Naive B cell (primary cell): ENCODE measurements at places on chromosomes 5 and 9. TPM values are rescaled to one million over a fixed set of nuclear protein-coding genes. Genes with fewer than 3 reads are reported as not detected.

The CATSPER3 gene
- not detected for polyA plus RNA-seq

The ACTBL2 gene
- not detected for polyA plus RNA-seq

The TRAF1 gene
- polyA plus RNA-seq, result 0.97 TPM

The KIF24 gene
- polyA plus RNA-seq, result not detected

The TEX48 gene
- not detected for polyA plus RNA-seq

The PHYHD1 gene
- polyA plus RNA-seq, result not detected

The KIAA0825 gene
- 3.0 TPM for polyA plus RNA-seq

The DIMT1 gene
- 42.1 TPM for polyA plus RNA-seq

The BSPRY gene
- polyA plus RNA-seq, result 1.2 TPM

The ADAMTS6 gene
- polyA plus RNA-seq, result 0.19 TPM

The PGGT1B gene
- polyA plus RNA-seq, result 31.0 TPM

The FOXD4L3 gene
- not detected for polyA plus RNA-seq

The TMEM252 gene
- not detected for polyA plus RNA-seq

The RHOBTB3 gene
- 2.1 TPM for polyA plus RNA-seq
